ENCODE measurements at places on chromosomes 1 and 21.

- DNase-seq: no peak
These were observed 268.7 kb downstream of the OLFM3 start for GRCh38 chr1:101728029-101728428.

DNA sequence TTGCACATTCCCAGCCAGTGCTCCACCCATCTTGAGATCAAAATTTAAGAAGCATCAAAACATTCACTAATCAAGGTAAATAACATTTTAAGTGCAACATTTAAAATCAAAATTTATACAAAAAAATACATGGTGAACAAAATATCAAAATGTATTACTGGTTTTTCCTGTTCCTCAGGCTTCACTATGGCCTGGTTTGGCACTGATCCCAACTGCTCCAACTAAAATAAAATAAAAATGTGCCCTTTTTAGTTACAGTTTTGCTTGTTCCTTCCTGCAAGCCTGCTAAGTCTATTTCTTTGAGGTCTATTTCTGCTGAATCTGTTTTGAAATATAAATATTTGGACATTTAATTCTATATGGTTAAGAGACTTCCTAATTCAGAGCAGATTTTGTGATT, 54.9 kb downstream of the ADAMTS1 start:
- DNase-seq: no peak

DNA sequence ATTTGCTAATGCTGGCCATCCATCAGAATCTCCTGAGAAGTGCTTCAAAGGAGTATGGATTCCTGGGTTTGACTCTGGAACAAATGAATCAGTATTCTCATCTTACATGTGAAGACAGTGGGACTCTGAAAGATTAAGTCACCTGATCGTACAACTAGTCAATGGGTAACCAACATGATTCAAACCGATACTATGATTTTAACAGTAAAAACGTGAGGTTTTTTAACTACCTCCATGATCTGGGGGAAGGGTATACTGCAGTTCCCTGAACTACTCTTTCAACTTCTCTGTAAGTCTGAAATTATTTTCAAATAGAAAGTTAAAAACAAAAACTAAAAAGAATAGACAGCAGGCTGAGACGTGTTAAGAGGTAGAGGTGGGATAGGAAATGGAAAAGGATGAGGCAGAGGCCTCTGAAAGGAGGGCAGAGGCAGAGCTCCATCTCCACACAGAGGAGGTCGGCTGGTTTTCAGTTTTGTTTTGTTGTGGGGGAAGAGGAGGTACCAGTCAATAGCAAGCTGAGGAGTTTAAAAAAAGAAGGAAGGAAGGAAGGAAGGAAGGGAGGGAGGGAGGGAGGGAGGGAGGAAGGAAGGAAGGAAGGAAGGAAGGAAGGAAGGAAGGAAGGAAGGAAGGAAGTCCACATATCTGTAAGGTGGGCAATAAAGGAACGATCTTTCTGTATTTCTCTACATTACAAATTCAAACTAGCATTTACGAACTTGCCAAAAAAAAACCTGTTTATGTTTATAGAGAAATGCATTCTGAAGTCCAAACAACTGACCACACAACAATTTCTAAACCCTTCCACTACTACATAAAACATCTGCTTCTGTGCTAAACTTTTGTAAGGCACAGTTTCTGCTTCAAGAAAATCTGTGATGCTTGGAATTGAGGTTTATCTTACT, 213.1 kb downstream of the RERE start:
- peak; percentile 85 for DNase-seq

DNA sequence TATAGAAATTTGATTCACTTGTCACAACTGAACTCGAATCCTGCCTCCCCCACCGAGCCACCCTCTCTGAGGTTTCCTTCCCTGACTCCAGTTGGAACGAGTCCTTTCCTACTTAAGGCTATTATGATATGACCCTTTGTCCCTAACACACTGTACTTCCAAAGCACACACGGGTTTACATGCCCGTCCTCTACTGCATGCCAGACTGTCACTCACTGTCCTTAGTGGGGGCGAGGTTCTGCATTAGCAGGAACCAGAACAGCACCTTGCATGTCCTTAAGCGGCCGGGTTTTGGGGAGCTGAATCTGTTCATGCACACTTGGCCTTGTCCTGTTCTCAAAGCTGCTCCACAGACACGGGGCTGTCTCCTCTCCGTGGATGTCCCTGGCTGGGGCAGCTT, 164.6 kb upstream of the KCNJ6 start:
- peak; percentile 31 for DNase-seq

DNA sequence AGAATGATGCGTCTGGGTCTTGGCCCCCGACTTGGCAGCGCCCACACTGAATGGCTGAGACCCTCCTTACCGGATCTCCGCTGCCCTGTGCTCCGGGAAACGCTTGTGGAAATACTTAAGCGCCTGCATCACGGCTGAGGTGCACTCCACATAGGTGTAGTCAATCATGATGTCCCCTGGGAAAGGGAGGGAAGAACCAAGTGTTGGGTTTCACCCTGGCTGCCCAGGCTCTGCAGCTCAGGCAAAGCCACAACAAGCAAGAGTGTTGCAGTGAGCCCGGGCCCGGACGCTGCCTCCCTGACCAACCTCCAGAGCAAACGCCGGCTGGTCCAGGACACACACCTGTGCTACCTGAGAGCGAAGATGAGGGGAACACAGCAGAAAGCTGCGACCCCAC, 21.5 kb upstream of the SPATC1L start:
- DNase-seq: no peak

DNA sequence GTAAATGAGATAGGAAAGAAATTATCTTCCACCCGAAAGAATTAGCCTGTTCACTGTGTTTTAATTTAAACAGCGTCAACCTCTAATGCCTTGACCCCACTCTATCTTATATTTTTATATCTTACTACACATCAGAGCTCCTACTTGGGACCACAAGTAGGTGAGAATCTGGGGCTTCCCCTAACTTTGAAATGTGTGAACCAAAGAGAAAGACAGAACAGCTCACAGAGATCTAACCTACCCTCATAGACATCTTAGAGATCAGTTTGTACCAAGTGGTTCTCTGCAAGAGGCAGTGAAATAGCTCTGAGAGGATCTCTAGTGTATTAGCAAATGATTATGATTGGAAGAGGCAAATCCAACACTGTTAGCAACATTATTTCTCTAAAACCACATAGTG, 31.0 kb upstream of the IFI16 start:
- DNase-seq: no peak

DNA sequence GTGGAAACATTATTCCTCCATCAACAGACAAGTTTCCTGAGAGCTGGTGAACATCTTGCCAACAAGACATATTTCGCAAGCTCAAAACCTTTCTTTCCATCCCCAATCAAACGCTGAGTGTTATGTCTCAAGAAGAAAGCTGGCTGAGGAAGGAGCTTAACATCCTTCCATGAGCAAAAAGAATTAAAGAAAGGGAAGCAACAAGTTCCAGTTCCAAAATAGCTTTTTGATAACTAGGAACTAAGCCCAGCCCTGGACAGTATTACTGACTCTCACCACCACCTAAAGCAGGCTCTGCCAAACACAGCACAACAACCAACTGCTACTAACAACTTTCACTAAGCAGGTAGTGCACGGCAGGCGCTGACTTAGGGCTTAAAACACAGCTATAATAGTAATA, 50.2 kb downstream of the CAPZB start:
- no peak for DNase-seq

DNA sequence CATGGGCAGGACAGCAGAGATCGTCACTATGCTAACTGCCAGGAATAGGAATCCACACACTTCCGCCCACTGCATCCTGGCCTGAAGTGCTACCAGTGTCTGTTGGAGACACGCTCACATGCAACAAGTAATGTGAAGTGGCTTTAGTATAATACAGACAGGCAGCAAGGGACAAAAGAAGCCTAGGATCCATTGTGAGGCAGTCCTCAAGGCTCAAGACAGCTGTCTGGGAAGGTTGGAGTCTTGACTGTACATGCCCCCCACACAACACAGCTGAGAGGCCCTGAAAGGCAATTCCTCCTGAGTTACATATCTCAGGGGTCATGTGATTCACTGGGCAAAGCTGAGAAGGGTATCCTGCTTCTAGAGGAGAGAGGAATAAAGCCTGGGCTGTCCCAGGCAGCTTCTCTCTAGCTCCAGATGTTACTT, 39.9 kb upstream of the CD1D start:
- DNase-seq: no peak

GRCh38 chr1:88029899-88030298, 654.2 kb upstream of the PKN2 start:
- no peak for DNase-seq

- DNase-seq: no peak
These were observed 141.7 kb downstream of the DENND1B start for GRCh38 chr1:197633447-197634078.

GRCh38 chr1:152728986-152729385, 21.0 kb downstream of the LCE4A start:
- no peak for DNase-seq

- peak; percentile 69 for DNase-seq
These were observed 4.8 kb upstream of the LAPTM5 start for GRCh38 chr1:30762152-30762929.

DNA sequence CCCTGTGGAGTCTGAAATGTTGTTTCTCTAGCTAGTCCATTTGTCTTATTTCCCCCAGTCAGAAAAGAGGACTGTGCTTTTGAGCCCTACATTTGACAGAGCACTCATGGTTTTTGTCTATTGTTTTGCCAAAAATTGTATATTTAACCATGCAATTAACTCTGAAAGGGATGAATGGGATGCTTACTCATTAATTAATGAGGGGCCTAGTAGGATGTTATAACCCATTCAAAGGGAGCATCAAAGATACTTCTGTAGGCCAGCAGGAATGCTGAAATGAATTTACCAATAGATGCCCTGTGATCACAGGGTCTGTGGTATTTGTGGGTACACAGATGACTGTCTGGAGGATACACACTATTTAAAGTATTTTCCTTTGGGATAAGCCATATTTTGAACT, 147.7 kb downstream of the FCRL5 start:
- DNase-seq: no peak

- DNase-seq: no peak
These were observed 499.1 kb upstream of the USP24 start for GRCh38 chr1:55714230-55714629.

GRCh38 chr1:175073633-175074032, 6.0 kb downstream of the TNN start:
- no peak for DNase-seq

DNA sequence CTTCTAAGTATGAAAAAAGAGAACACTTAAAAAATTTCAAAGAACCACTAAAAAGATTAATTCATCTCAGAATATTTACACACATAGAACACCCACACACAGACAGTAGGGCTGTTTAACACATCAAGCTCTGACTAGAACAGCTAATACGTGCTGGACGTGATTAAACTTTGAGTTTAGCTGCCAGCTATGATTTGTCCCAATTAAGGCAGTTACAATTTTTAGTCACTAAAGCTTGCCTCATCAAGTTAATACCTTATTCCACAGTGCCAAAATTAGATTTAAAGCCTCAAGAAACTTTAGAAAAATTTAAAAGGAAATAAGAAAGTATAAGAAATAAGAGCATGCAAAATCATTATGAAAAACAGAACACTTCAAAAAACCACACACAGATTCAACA, 18.9 kb downstream of the SLC16A1 start:
- DNase-seq: peak; percentile 33

DNA sequence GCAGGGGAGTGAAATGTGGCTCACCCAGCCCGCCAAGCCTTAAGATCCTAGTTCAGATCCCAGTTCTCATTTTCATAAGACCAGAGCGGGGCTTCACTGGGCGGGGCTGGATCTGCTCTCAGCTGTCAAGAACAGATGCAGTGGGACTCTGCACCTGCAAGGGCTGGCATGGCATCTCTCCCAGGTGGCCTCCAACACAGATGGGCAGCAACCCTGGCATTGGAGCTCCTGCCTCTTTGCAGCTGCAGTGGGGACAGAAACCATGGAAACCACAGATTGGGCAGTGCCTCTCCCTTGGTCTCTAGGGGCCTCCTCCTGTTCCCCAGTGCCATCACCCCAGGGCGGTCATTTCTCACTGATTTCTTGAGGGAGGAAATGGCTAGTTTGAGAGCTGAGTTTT, 267.7 kb downstream of the PRDM2 start:
- DNase-seq: no peak

DNA sequence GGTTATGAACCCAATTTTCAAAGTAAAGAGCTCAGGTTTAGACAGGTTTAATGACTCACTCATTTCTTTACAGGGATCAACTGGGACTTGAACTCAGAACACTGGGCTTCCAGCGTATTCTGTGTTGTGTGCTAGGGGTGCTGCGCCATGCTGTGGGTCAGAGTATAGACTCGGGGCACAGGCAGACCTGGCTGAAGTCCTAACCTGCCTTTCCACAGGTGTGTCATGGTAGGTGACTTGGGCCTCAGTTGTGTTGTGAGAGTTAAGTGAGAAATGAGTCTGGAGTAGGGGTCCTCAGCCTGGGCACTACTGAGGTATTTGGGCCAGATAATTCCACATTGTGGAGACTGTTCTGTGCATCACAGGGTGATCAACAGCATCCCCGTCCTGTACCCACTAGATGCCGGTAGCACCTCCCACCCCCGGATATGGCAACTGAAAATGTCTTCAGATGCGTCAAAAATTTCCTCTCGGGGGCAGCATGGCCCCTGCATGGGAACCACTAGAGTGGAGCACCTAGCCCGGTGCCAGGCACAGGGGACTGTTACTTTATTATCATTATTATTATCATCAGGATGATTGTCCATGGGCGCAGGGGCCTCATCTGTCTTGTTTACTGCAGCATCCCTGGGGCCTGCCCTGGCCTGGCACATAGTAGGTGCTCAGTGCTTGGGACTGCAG, 575.5 kb downstream of the PTPRU start:
- DNase-seq: no peak

DNA sequence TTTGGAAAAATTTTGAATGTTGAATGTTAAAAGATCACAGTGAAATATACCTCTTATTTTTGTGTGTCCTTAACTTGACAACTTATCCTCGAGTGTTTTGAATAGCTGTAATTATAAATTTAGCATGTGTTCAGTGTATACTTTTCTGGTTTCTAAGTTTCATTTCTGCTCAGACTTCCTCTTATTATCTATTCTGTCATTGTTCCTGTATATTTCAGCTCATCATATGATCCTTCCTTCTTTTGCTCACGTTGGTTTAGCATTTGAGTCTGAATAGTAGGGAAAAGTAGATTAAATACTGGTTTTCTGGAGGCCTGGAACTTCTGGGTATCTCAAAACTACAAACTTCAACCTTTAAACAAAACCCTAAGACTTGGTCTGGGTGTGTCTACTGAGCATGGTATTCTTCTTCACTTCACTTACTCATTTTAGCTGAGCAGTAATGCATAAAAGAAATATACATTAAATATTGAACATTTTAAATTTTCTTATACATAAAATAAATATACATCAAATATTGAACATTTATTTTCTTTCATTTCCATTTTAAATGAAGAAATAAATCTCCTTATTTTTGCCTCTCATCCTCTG, 3.3 kb upstream of the ATP6V1G3 start:
- DNase-seq: no peak

Measured in activated CD4-positive, alpha-beta T cell treated with anti-CD3 and anti-CD28 coated beads, Interleukin-2, amount 10 ng/mL, durations not matched to agents 24 days and 14 days (primary cell).